ENCODE measurements at places on chromosomes 5 and 9.

DNA sequence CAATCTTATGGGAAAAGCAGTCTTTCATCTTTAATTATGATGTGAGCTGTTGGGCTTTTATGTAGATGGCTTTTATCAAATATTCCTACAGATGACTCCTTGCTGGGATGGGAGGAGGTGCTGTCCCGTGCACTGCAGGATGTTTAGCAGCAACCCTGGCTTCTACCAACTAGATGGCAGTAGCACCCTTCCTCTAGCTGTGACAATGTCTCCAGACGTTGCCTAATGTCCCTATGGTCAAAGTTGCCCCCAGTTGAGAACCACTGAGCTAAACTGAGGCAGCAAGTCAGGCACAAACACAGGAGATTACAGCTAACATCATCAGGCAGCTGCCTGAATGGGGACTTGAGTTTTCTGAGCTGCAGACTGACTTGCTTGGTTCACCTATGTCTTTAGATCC, 401.9 kb upstream of the PDE4D start:
- peak; percentile 51 for DNase-seq

GRCh38 chr5:178649580-178649979, 22.7 kb upstream of the CLK4 start:
- no peak for DNase-seq

GRCh38 chr5:96235008-96235910, 197.8 kb downstream of the PCSK1 start:
- DNase-seq = no peak

DNA sequence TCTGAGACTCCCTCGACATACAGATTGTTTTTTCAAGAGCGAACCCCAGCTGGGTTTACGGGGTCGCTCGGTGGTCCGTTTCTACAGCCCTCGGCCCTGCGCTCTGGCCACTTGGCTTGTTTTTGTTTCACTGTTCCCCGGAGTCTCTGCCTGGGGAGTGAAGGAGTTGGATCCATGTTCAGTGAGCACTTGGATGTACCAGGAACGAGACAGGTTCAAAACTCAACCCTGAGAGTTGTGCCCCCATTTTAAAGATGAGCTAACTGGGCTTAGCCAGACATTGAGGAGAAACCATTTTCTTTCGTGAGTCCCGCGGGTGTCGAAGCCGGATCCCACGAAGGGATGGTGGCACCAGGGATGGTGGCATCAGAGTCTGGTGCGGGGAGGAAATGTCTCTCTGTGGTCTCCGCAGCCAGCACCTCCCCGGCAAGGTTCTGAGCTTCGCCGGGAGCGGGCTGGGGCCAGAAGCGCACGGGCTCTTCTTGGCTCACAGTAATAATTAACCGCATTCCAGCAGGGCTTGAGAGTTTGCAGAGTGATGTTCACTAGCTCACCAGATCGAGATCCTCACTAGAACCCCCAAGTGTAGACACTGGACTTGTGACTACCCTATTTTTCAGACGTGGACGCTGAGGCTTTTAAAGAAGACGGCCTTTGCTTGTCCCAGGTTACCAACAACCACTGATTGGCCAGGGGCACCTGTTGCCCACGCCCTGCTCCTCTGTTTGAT, 1.0 kb downstream of the MSX2 start:
- DNase-seq = no peak

GRCh38 chr5:140641716-140642115, 2.5 kb downstream of the TMCO6 start:
- DNase-seq = no peak

GRCh38 chr5:147568710-147569406, 59.0 kb upstream of the DPYSL3 start:
- DNase-seq = no peak

- DNase-seq = no peak
These were observed 457 bp upstream of the CDH18 start for GRCh38 chr5:19988457-19988856.

DNA sequence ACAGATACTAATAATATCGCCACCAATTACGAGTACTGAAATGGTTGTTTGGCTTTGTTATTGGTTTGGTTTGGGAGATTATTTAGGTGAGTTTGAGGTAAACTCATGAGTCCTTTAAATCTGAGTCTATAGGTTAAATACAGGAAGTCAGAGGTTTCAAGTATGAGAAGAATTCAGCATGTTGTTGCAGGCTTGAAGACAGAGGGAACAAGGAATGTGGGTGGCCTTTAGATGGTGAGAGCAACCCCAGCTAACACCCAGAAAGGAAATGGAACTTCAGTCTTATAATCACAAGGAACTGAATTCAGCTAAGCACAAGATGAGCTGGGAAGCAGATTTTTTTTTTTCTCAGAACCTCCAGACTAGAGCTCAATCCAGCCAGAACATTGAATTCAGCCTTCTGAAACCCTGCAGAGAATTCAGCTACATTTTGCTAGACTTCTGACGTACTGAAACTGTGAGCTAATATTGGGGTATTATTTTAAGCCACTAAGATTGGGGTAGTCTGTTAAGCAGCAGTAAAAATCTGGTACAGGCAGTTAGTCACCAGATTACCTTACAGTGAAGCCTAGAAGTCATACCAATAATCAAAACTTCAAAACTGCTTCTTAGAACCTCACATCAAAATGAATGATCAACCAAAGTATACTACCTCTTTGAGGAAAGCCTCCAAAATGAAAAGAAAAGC, 216.0 kb upstream of the PUM3 start:
- no peak for DNase-seq

- no peak for DNase-seq
These were observed 253.1 kb downstream of the TLR4 start for GRCh38 chr9:117957267-117957666.

DNA sequence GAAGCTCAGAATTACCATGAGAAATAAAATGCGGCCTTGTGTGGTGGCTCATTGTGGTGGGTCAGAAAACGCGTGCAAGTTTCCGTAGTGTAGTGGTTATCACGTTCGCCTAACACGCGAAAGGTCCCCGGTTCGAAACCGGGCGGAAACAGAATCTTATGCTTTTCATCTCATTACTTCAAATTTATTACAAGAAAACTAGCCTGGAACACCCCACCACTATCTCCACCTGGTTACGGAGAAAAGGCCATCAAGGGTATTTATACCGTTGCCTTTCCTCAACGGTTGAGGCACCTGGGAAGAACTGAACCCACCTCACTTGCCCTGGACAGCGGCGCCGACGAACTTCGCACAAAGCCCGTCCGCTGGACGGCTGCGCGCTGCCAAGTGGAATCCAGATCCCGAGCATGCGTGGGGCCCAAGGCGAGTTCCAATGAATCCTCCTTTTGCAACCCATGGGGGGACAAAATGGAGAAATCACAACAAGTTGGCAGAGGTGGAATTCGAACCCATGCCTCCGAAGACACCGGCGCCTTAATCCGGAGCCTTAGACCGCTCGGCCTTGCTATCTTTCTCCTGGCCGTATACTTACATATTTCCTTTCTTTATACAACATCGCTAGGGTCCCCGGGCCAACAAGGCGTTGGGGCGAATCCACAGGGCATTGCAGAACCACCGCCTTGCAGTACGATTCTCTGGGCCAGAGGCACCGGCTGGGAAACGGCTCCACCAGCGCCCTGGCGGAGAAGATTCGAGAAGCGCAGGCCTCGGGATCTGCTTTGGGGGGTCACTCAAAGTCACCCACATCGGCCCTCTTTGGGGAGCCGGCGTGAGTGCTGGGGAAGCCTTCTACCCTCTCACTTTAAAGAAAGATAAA, 16.9 kb downstream of the OR2V2 start:
- peak; percentile 39 for DNase-seq

DNA sequence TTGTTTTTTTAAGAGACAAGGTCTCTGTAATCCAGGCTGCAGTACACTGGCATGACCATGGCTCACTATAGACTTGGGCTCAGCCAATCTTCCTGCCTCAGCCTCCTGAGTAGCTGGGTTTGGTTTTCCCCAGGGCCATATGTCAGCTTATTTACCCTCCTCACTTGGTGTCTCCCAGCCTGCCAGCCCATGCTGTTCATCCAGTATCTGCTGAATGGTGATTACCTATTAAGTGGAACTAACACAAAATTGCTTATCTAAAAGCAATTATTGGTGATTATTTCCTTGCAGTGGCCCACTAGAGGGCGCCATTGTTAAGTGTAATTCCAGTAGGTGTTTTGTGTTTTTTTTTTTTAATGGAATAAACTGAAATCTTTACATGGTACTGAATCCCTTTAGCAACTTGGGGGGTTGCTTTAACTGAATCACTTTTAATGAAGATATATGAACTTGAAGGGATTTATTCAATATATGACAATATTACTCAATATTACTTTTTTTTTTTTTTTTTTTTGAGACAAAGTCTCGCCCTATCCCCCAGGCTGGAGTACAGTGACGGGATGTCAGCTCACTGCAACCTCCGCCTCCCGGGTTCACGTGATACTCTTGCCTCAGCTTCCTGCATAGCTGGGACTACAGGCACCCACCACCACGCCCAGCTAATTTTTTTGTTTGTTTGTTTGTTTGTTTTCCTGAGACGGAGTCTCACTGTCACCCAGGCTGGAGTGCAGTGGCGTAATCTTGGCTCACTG, 13.8 kb downstream of the EXOSC2 start:
- peak; percentile 79 for DNase-seq

GRCh38 chr5:126269511-126269910, 153.7 kb upstream of the GRAMD2B start:
- DNase-seq = no peak

DNA sequence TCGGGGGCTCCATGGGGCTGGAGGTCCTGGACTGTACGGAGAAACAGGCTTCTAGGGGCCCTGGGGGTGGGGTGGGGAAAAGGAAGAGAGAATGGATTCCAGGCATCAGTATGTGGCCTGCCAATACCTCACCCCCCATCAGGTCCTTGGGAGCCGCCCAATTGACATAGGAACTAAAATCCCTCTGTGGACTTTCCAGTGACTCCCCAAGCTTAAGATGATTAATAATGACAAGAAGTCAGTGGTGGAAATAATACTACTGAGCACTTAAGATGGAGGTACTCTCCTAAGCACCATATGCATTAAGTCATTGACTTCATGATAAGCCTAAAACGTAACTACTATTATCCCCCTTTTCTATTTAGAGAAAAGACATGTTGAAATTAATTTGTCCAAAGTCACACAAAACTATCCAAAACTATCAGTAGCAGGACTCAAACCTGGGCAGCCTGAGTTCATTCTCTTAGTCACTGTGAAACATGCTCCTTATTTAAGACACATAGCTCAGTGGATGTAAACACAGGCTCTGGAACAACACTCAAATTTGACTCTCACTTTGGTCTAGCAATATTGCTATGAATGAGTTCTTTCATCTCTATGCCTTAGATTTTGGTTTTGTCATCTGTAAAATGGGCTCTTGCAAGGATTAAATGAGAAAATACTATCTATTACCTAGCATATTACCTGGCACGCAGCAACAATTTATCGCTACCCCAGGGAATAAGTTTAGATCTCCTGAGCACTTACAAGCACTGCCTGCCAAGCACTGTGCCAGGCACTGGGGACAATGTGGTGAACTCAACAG, 9.5 kb downstream of the SPRY4 start:
- no peak for DNase-seq

DNA sequence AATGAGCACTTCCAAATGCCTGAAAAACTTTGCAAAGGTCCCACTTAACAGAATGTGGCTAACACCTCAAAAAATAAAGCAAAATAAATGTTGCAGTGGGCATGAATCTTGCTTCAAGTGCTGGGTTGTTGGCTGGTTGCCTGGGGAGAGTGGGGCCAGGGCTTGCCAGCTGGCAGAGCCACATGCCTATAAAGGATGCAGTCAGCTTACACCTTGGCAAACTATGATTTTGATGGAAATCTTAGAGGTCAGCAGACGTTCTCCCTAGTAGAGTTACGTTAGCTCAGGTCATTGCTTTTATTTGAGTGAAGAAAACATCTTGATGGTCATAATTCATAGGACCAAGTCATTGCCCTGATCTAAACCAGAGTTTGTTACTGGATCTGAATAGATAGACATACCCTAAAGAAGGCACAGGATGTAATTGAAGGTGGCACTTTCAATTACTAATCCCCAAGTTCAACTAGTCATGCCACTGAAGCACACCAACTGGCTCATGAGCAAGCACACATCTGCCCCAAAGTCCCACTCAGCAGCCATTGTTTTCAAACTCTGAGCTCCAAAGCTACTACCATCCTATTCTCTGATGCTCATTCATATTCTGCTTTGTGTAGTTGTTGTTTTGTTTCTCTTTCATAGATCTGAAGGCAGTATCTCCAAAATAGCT, 51.2 kb upstream of the ZSWIM6 start:
- DNase-seq = no peak
